ENCODE measurements at places on chromosomes 6 and 20.

DNA sequence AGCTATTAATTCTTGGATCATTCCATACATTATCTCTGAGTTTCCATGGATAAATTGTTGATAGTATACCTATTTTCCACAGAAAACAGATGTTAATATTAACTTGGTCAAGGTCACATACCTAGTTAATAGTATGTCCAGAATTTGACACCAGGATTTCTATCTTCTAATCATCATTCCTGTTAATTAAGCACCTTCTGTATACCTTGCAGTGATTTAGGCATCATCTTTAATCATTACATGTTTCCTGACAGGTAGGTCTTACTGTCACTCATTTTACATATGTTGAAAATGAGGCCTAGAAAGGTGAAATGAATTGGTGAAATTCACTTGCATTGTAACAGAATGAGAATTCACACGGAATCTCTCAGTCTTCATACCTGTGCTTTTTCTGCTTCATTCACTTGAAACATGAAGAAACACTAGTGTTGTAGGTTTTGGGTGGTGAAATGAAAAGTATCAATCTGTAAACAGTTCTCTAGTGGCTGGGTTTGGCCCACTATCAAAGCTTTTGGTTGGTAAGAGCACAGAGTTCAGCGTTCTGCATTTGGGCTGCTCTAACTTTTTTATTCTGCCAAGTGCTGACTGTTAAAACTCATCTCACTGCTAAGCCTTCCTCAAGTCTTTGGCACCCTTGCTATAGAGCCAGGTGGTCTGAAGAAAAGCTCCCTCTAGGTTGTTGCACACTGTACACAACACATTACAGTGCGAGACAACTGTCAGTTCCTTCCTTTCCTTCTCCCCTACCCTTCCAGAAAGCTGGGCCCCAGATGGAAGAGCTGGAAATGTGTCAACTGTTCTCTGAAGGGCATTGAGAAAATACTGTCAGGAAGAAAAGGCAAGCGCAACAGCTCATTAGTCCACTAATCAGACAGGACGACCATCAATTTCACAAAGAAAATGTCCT, 57.8 kb upstream of the C20orf144 start:
- DNase-seq, result peak; percentile 20

DNA sequence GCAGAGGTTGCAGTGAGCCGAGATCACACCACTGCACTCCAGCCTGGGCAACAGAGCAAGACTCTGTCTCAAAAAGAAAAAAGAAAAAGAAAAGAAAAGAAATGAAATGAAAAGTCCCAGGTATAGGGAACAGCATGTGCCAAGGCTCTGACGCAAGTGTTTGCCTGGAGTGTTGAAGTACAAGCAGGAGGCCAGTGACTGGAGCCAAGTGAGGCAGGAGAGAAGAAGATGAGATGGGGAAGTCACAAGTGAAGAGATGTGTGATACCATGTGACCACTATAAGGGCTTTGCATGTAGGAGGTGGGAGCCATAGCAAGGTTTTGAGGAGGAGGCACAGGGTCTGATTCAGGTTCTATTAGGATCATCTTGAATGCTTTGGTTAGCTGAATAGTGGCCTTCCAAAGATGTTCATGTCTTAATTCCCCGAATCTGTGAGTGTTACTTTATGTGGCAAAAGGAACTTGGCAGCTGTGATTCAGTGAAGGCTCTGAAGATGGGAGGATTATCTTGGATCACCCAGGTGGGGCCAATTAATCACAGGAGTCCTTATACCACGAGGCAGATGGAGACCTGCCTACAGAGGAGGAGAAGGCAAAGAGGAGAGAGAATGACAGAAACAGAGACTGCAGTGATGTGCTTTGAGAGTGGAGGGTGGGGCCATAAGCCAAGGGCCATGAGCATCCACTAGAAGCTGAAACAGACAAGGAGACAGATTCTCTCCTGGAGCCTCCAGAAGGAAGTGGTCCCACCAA, 91.1 kb upstream of the PTPN1 start:
- no peak for DNase-seq

- DNase-seq, result no peak
These were observed 1.2 kb downstream of the GATA5 start for GRCh38 chr20:62474604-62475026.

GRCh38 chr6:43196337-43196736, 14.3 kb downstream of the CUL9 start:
- DNase-seq, result no peak

DNA sequence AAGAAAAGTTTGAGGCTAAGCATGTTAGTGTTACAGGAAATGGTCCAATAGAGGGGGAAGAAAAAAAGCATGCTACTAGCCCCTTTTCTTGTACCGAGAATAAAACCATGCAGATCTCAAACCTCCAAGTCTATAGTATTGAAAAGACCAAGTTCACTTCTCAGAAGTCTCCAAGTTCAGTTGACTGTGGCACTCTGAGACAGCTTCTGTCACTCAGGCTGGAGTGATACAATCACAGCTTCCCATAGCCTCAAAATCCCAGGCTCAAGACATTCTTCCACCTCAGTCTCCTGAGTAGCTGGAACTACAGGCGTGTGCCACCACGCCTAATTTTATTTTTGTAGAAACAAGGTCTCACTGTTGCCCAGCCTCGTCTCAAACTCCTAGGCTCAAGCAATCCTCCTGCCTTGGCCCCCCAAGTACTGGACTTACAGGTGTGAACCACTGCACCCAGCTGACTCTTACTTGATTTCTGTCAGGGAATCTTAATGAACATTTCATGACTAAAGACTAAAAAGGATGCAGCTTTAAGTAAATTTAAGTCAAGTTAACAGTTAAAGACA, 16.2 kb downstream of the C6orf62 start:
- DNase-seq, result no peak

GRCh38 chr6:34867484-34867883, 20.4 kb downstream of the TAF11 start:
- DNase-seq, result no peak

- no peak for DNase-seq
These were observed 98.6 kb downstream of the DACT2 start for GRCh38 chr6:168221000-168221399.

- DNase-seq, result no peak
These were observed 784.3 kb upstream of the CHD6 start for GRCh38 chr20:42402455-42402854.

- DNase-seq, result no peak
These were observed 154.6 kb downstream of the SOBP start for GRCh38 chr6:107644513-107644912.

- DNase-seq, result no peak
These were observed 19.5 kb downstream of the PERP start for GRCh38 chr6:138087593-138088325.

DNA sequence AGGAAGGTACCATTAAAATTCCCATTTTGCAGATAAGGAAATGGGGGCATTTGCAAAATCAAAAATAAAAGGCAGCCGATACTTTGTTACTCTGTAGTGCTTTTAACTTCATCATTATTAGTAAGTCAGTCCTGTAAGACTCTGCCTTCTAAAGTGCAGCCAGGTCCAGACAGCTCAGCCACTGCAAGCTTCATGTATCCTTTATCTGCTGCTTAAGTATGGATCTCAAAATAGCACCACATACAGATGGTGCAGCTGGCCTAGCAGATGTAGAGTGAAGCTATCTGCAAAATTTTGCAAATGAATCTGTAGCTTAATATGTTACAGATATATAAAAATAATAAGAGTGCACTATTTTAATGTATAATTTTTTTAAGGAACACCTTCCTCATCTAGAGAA, 53.4 kb downstream of the NUS1 start:
- DNase-seq, result no peak

DNA sequence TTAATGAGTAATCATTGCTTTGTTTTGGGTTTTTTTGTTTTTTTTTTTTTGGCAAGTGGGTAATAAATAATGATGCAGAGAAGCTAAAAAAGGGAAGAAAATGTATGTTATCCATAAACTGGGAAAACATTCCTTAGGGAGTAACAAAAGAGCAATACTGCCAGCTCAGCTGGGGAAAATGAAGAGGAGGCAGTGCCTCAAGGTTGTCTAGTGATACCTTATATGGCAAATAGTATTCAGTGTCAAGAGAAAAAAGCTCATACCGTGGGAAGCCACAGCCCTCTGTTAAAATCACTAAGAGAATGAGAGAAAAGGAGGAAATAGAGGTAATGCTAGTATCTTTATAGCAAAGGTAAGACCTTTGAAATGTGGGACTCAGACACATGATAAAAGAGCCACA, 47.1 kb upstream of the SMLR1 start:
- no peak for DNase-seq

DNA sequence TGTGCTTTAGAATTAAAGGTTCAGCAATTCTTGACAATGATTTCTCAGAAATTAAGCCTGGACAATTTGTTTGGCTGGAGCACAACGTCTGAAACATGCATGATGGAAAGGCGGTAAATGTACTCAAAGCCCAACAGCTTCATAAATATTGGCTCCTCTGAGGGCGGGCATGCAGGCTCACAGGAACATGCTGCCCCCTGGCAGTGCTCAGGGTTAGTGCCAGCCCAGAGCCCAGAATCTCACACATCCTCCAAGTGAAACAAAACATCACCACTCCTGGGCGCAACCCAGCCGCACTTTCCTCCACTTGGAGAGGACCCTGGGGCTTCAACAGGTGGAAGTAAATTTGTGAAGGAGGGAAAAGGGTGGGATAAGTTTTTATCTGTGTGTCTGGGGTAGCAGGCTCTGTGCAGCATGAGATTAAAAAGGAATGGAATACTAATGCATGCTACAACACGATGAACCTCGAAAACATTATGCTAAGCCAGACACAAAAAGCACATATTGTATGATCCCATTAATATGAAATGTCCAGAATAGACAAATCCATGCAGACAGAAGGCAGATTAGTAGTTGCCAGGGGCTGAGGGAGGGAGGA, 54.1 kb upstream of the PTPRT start:
- no peak for DNase-seq

DNA sequence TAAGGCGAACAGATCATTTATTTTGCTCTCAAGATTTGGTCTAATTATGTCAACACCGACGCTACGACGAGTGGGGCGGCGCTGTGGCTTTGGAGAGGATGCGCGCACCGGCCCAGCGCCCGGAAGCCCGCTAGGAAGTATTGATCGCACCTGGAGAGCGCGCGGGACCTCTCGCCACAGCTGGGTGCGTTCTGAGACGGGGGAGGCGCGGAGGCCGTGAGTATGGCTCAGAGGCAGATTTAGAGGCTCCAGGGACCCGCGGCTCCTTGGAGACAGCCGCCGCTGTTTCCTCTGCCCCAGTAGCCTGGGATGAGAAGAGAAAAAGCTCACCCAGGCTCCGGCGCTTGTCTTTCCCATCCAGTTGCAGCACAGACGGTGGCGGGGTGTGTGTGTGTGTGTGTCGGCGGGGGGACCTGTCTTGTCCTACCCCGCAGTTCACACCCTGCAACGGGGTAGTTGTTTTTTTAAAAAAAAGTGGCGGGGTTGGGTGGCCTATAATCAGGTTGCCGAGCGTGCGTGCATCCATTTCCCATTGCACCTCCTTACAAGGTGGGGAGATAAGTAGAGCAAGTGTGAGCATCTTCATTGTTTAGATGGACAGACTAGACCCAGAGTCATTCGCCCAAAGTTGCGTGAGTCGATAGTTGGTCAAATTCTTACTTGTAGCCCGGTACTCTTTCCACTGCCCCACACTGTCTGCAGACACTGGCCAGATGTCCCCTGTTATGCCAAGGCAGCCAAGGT, 11.2 kb downstream of the TFAP2D start:
- DNase-seq, result no peak

DNA sequence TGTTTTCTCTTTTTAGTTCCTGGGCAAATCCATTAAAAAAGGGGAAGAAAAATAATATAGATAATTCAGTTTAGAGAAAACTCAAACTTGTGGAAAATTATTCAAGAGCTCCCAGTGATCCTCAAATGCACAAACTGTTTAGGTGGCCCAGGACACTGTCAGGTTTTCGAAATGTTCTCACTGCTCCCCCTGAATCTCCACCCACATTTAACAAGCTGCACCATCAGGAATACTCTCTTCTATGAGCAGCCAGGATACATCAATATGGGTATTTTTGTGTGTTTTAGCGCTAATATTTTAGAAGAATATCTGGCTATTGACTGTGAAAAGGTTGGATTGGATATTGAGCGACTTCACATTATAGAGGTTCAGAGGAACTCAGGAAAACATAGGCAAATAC, 43.9 kb downstream of the OR2B2 start:
- no peak for DNase-seq

DNA sequence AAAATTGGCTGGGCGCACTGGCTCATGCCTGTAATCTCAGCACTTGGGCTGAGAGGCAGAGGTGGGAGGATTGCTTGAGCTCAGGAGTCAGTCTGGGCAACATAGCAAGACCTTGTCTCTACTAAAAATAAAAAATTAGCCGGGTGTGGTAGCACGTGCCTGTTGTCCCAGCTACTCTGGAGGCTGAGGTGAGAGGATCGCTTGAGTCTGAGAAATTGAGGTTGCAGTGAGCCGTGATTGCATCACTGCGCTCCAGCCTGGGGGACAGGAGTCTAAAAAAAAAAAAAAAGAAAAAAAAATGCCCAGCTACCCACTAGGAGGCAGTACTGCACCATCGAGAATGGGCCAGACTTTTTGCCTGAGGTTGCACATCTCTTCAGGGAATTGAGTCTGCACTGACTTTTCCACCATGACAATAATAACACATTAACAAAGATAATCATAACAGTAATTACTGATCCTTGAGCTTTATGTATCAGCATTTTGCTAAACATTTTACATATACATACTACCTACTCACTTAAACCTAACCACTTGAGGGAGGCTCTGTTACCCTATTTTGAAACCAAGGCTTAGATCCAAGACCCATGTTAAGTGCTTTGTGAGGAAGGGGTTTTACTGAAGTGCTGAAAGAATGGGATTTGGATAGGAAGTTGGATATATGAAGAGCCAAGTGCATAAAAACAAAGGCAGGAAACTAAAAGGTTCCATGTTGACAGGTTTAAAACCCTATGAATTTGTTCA, 21.0 kb downstream of the SRSF3 start:
- no peak for DNase-seq

GRCh38 chr6:74161380-74161779, 465.4 kb downstream of the CD109 start:
- no peak for DNase-seq

DNA sequence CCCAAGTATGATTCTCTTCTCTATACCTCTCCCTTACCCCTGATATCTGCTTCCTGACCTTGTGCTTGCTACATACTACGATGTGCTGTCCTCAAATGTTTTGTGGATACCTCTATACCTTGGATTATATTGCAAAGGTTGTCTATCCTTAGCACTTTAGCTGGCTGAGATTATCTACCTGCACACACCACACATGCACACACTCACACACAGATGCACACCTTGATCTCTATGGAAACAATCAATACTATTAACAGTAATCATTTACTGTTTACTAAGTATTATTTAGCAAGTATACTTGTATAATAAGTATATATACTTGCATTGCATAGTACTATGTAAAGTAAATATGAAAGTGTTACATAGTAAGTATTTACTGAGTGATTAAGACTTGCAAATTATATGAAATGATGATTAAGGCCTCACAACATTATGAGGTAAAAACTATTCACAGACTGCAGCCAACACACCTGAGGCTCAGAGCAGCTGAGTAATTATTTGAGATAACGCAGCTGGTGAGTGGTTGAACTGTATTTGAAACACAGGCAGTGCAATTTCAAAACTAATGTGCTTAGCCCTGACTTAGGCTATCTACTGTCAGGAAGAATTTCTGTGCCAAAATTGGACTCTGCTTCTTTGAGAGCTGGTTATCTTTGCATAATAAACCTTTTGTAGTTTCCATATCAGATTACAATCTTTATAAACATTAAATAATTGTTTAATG, 699.9 kb downstream of the FRK start:
- no peak for DNase-seq

All from HFF-Myc (cell line).